ENCODE measurements at places on chromosomes 5 and 9. TPM values are rescaled to one million over a fixed set of nuclear protein-coding genes. Genes with fewer than 3 reads are reported as not detected.

DNA sequence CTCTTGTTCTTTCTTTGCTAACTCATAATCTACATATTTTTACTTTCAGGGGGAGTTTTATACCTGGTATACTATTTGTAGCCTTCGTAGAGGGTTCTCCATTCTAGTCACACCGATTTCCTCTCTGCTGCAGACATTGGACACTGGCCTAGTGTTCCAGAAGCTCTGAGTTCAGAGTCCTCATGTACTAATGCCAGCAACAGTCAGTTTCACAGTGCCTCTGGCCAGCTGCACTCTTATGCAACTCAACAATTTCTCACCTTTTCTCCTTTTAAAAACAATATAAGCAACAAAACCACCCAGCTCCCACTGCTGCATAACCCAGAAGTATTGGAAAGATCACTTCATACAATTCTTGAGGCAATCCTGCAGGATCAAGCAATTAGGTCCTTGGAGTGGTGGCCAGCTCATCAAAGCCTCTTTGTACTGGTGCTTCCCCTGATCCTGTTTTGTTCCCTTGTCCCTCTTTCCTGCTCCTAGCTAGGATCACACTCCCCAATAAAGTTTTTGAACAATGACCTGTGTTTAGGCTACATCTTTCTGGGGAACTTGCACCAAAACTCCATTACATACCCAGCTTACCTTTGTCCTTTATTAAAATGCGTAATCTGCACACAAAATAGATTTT lies 98.1 kb upstream of the TUT7 start:
- no peak for DNase-seq

DNA sequence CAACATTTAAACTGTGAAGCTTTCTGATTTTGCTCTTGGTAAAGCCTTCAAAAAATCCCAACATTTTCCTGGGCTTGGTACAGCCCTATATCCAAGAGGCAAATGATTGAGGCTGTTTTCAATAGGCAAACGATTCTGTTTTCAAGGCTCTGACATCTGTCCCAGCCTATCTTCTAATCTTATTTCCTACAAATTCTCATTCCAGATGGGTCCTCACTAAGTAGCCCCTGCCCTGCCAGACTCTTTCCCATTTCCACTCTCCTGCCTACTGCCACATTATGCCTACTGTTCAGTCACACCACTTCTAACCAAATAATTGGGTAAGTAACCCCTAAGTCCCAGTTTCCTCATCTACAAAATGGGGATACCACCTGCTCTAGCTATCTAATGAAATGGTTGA lies 3.5 kb downstream of the GBA2 start:
- DNase-seq, result no peak

DNA sequence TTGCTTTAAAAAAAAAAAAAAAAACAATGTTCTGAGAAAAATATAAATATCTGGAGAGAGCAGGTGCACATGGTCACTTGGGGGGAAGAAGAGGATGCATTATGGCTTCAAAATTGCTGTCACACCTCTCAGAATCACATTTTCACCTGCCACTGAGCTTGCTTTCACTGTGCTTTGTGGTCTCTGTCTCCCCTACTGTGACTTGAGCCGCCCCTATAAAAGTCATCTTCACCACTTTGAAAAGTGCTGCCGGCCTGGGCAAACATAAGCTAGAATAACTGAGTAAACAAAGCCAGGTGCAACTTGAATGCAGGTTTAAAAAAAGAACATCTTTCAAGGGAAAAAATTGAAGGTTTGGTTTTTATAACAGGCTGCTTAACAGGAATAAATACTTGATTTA lies 368.1 kb upstream of the GRIA1 start:
- no peak for DNase-seq

GRCh38 chr5:167514461-167514860 lies 777.0 kb upstream of the WWC1 start:
- no peak for DNase-seq

- no peak for DNase-seq
These were observed 95.1 kb downstream of the BNC2 start for GRCh38 chr9:16775330-16775729.

DNA sequence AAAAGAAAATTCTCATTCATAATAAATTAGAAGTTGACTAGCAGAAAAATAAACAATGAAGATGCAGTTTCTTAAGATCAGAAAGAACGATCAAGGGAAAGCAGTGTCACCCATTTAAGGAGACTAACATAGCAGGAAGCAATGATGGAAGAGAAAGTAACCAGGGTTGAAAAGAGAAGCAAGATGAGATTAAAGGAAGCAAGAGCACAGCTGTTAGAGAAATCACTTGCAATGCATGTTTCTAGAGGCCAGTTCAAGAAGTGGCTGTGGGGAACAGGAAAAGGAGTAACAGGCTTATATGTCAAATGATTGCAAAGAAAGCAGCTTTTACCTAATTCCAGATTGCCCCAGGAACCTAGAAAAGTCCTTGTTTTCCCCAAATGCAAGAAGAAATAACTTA lies 46.8 kb upstream of the SLC1A1 start:
- DNase-seq, result no peak

Gene LCN1
- not detected for polyA plus RNA-seq

Gene SURF6
- 11.8 TPM for polyA plus RNA-seq

Data from keratinocyte (primary cell).